ENCODE measurements at places on chromosomes 16 and 17.
A peak's percentile ranks its signal among the peaks of the same experiment; 100 is the strongest.

DNA sequence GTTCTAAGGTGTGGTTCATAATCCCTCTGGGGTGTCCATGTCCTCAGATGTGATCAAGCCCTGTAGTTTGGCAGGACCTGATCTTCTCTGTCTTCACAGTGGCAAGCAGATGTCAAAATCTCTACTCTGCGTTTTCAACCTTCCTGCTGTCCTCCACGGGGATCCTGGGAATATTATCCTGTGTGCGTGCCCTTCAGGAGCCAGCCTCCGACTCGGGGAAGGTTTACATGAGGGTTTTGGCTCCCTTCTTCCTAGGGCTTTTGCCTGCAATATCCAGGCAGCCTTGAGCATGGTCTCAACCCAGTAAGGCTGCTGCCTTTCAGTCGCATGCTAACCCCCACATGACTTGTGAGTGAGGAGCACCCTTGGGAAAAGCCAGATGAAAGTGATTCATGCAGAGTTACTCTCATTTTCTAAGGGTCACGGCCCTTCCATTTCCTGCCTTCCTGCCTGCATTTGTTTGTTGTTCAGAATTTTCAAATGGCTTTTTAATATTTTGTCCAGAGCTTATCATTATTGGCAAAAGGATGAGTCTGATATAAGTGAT is 202.2 kb upstream of the CHMP6 start:
- no peak for DNase-seq

DNA sequence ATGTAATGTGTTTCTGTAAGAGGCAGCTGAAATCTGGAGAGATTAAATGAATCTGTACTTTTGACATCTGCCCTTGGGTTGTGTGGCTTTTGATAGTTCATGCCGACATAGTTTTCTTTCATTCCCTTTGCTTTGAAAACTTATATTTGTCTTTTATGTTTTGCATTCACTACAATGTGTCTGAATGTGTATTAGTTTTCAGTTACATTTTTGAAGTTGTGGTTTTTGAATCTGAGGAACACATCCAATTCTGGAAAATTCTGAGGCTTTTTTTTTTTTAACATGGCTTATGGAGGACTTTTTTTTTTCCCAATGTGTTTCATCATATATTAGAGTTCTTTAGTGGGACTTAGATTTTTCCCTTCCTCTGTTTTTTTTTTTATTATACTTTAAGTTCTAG is 683.7 kb upstream of the SOX9 start:
- no peak for DNase-seq

- peak; percentile 80 for DNase-seq
Observed at GRCh38 chr17:37358098-37358829, 17.5 kb upstream of the C17orf78 start.

- no peak for DNase-seq
Observed at GRCh38 chr17:28324267-28324745, 5.3 kb downstream of the TMEM97 start.

- no peak for DNase-seq
Observed at GRCh38 chr16:49195237-49195548, 86.4 kb downstream of the CBLN1 start.

DNA sequence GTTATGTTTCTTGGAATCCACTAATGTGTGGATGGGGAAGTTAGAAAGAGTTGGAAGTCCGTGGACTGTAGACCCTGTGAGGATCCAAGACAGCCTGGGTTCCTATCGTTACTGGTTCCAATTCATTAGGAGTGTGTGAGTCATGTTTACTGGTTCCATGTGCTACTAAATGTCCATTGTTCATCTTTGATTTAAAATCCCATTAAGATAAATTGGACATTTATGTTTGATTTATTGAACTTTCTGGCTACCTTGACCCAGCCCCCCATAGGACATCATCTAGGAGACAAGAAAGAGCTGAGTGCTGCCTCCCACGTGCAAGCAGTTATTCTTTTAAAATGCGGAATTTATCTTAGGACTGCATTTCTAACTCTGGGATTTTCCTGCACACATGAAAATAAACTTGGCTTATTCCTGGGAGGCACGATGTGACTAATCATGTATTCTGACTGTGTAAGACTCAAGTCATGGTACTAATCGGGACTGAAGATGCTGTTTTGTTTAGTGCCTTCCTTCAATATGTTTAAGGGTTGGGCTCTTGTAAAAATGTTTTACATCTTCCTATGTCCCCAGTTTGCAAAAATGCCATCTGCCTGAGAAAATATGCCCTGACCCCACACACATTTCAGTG is 53.4 kb downstream of the RGS9 start:
- no peak for DNase-seq

DNA sequence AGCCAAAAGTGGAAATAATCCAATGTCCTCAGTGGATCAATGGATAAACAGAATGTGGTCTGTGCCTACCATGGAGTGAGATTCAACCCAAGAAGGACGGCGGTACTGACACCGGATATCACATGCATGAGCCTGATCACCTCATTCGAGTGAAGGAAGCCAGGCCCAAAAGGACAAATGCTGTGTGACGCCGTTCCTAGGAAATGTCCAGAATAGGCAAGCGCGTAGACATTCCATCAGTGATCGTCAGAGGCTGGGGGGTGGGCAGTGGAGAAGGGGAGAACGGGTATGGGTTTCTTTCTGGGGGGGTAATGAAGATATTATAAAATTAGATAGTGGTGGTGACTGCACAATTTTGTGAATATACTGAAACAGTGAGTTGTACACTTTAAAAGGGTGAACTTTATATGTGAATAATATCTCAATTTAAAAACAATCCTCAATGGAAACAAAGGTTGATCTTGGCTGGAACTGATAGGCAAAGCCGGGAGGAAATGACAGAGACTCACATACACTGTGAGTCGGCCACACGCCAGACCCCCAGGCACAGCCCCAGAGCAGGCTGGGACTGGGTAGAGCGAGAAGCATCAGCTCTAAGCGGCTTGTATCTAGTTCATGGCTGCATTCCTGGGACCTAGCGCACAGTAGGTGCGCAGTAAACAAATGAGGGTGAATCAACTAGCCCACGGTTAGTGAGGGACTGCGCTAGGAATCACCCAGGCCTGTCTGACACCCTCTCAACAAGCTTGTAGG is 3.5 kb downstream of the DBNDD1 start:
- DNase-seq: no peak

DNA sequence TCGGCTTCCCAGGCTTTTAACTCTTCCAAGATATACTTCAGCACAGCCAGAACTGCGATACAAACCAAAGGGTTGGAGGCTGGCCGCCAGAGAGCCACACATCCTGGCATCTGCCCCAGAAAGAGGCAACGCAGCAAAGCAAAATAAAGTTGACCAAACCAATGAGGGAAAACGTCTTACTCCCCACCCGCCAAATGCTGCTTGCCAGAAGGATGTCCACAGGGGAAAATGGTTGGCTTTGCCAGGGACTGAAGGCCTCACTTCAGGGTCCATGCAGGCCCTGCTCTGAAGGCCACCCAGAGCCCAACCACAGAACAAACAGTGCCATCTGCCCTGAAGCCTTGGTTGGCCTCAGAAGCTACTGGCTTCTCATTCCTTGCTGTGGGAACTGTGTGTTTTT is 15.0 kb downstream of the CACNG1 start:
- no peak for DNase-seq

DNA sequence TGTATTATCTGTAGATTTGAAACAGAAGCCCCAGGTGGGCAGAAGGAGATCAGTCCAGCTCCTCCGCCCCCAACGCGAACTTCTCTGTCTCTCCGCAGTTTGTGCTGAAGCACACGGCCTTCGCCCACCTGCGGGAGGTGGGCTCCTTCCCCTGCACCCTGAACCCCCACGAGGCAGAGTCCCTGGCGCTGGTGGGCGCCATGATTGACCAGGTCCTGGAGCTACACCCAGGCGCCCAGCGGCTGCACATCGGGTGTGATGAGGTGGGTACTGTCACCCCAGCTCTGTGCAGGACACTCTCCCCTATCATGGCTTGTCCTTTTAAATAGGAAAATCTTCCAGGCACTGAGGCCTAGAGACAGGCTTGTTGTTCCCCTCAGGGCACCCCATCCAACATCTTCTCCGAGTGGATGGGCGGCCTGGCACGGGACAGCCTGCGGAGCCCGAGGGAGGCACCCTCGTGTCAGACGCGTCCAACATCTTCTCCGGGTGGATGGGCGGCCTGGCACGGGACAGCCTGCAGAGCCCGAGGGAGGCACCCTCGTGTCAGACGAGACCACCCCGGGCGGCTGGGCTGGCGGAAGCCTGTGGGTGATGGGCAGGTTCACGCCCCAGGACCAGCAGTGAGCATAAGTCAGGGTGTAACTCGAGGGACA is 15.3 kb upstream of the OGFOD3 start:
- DNase-seq: no peak

DNA sequence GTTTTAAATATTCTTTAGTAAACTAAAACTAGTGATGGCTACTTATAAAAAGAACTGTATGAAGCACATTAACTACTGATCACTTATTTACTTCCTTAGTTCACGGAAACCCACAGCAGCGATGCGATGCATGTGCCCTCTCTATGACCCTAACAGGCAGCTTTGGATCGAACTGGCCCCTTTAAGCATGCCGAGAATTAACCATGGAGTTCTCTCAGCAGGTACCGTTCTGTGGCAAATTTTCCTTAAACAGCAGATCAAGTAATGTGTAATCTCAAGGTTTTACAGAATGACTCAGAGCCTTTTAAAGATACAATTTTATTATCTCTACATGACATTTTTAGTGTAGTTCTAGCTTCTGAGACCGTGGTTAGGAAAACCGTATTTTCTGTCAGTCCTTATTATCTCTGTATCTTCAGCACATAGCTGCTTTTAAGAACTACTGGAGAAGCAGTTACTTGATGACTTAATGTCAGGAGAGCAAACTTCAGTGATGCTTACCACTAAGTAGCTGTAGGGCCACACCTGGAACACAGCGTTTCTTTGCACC is 43.0 kb downstream of the GAN start:
- DNase-seq: peak; percentile 50

- no peak for DNase-seq
Observed at GRCh38 chr16:59252317-59252716, 518.2 kb upstream of the GOT2 start.

- no peak for DNase-seq
Observed at GRCh38 chr16:65757064-65757463, 609.4 kb upstream of the CDH5 start.

- DNase-seq: no peak
Observed at GRCh38 chr16:81684242-81684837, 94.8 kb upstream of the PLCG2 start.
